Stimulated activated CD8-positive, alpha-beta memory T cell treated with anti-CD3 and anti-CD28 coated beads, Interleukin-4, amount 100 ng/mL, for 1 hour (primary cell): ENCODE measurements at places on chromosomes 2 and 18.
A peak's percentile ranks its signal among the peaks of the same experiment; 100 is the strongest.

- DNase-seq = no peak
Measured at GRCh38 chr2:27583390-27583915, 611 bp downstream of the ZNF512 start.

- DNase-seq = no peak
Measured at GRCh38 chr2:55140316-55141219, 90.3 kb upstream of the RTN4 start.

DNA sequence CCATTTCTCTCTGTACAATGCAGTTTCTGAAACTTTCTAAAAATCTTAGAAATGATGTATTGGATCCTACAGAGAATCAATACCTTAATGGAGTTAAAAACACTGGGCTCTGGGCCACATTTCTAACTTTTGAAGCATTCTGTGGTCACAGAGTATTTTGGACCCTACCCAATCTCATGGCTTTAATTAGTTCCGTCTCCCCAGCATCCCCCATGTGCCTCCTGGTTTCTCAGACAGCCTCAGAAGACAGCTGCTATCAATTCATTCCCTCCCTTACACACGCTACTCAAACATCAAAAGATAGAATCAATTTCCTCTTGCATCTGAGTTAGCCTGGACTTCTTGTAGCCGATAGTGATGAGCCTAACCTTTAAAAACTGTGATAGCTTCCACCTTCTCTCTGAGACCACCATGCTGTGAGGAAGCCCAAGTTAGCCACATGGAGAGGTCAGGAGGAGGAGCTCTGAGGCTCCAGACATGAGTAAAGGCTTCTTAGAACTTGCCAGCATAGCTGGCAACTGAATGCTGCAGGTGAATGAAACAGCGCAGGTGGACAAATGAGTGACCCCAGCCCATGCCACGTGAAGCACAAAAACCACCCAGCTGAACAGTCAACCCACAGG is 10.4 kb downstream of the ADCY3 start:
- no peak for DNase-seq

DNA sequence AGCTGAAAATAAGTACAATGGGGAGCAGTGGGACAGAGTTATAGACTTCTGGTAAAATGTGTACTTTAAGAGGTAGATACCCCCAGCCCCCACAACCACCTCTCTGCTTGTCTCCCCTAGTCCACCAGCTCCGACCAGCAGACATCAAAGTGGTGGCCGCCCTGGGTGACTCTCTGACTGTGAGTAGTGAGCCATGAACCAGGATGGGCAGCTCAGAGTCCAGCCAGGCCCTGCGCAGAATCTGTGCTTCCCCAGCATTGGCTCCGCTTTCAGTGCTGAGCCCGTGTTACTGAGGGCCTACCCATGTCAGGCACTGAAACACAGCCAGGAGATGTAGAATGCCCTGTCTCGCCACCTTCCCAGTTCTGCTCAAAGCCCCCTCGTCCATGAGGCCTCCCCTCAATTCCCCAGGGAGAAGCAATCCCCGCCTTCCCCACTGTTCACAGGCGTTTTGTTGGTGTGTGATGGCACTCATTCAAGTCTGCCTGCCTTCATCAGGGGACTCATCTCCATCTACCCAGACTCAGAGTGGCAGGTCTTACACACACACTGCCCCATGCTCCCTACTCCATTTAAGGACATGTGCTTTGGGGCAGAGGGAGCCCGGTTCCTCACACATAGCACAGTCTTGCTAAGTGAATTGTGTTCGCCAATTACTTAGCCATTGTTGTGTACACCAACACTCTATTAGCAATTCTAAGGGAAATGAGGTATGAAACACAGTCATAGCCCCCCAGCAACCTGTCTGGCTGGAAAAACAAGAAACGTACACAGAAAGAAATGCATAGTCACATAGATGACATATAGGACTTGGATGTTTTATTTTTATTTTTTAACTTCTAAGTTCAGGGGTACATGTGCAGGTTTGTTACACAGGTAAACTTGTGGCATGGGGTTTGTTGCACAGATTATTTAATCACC is 122.6 kb downstream of the PLB1 start:
- no peak for DNase-seq

DNA sequence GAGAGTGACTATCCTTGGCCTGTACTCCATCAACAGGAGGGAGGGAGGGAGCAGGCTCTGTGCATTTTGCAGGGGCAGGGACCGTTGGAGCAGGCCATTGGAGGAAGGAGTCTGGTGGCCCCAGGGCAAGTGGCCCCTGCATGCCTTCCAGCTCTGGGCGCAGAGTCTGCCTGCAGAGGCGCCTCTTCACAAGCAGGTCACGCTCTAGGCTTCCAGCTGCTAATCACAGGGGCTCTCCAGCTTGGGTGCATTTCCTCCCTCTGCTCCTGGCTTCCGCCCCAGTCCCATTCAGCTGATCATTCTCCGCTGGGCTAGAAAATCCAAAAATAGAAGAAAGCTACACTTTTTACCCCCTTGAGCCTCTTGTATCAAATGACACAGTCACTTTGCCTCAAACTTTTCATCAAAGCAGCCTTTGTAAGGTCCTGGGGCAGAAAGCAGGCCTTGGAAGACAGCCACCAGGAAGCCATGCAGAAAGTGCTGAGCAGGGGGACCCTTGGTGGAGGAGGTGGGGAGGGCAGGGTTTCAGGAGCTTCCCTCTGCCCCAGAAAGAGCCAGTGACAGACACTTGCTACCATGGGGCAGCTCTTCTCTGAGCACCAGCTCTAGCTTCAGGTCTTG is 11.3 kb downstream of the TMEM247 start:
- no peak for DNase-seq

GRCh38 chr2:239307221-239307569 is 93.6 kb downstream of the HDAC4 start:
- DNase-seq = no peak

DNA sequence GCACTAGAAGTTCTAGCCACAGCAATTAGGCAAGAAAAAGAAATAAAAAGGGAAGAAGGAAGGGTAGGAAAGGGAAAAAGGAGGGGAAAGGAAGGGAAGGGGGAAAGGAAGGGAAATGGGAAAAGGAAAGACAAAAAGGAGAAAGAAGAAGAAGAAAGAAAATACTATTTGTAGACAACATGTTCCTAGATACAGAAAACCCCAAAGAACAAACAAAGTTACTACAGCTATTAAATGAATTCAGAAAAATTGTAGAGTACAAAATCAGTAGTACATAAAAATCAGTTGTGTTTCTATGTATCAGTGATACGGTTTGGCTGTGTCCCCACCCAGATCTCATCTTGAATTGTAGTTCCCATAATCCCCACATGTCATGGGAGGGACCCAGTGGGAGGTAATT is 52.3 kb downstream of the RPE start:
- DNase-seq = no peak

- DNase-seq = no peak
Measured at GRCh38 chr2:71777946-71778345, 324.6 kb downstream of the DYSF start.

DNA sequence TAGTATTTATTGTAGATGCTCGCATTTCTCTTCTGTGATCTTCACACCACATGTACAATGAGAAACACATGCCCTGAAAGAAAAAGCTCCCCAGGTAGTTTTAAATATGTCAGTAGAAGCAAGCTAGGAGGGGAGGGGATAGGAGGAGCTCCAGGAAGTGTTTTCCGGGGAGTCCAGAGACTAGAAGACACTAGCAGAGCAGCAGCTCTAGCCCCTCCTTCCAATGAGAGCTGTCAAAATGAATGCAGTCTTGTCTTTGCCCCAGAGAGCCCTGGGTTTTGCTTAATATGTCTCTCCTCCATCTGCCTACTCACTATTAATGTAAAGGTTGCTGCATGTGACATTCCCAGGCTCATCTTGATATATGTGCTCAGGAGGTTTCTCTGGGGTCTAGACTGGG is 462.6 kb upstream of the SOX11 start:
- no peak for DNase-seq

GRCh38 chr2:180324182-180324581 is 317.1 kb upstream of the CWC22 start:
- no peak for DNase-seq

GRCh38 chr2:158993721-158994587 is 25.5 kb downstream of the TANC1 start:
- DNase-seq = no peak

DNA sequence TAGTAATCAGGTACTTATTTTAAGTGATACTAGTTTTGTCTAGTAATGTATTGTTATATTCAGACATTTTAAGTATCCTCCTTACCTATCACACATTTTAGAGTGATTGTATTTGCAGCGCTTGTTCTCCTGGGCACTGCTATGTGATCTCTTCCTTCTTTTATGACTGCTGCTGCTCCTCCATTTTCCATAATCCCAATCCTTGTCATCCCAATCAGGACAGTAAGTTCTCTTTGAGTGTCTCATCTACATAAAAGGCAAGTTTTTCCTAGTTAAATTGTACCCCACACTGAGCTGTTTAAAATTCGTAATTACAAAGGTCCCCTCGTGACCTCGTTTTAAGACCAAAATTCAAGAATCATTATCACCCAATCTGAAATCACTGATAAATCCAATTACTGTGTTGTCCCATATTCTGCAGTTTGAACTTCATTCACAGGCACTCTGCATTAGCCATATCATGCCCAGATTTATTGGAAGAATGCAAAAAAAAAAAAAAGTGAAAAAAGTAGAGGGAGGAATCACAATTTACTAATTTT is 2.8 kb downstream of the CLK1 start:
- no peak for DNase-seq

GRCh38 chr2:15975676-15976075 is 35.3 kb downstream of the MYCN start:
- no peak for DNase-seq

DNA sequence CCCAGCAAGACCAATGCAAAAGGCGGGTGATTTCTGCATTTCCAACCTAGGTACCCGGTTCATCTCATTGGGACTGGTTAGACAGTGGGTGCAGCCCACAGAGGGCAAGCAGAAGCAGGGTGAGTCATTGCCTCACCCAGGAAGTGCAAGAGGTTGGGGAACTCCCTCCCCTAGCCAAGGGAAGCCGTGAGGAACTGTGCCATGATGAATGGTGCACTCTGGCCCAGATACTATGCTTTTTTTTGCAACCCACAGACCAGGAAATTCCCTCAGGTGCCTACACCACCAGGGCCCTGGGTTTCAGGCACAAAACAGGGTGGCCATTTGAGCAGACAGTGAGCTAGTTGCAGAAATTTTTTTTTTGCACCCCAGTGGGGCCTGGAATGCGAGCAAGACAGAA is 662.6 kb upstream of the ACVR2A start:
- DNase-seq = peak; percentile 24

DNA sequence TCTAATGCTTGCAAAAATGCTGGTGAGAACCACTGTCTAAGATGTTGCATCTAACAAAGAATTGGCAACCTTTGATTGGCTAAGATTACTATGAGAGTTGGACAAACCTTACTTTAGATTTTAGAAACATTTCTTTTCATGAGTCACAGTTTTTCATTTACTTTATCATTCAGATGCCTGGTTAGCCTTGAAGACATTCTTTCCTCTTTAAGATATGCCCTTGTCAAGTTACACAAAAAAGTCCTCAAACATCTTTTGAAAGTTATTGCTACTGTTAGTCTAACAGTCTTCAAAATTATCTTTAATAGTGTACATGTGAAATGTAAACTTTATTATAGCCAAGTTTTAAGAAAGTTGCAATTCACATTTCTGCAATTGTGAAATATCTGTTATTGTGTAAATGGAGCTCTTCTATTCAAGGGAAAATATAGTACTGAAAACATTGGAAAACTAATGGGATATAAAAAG is 276.3 kb downstream of the RND3 start:
- DNase-seq = no peak

DNA sequence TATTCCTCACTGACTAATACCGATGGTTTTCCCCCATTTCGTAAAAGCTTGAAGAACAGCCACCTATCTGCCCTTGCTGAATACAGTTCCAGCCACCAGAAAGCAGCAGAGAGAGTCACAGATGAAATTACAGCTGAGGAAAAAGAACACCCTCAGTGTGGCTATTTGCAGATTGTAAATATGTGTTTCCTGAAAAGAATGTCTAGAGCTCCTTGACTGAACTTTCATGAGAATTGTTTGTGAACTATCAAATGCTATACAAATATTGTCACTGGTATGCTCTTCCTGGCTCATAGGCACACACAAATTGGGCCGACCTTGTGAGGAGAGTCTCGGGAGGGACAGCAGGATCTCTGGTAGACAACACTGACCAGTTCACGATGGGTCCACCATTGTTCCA is 58.1 kb upstream of the TTC39C start:
- no peak for DNase-seq

DNA sequence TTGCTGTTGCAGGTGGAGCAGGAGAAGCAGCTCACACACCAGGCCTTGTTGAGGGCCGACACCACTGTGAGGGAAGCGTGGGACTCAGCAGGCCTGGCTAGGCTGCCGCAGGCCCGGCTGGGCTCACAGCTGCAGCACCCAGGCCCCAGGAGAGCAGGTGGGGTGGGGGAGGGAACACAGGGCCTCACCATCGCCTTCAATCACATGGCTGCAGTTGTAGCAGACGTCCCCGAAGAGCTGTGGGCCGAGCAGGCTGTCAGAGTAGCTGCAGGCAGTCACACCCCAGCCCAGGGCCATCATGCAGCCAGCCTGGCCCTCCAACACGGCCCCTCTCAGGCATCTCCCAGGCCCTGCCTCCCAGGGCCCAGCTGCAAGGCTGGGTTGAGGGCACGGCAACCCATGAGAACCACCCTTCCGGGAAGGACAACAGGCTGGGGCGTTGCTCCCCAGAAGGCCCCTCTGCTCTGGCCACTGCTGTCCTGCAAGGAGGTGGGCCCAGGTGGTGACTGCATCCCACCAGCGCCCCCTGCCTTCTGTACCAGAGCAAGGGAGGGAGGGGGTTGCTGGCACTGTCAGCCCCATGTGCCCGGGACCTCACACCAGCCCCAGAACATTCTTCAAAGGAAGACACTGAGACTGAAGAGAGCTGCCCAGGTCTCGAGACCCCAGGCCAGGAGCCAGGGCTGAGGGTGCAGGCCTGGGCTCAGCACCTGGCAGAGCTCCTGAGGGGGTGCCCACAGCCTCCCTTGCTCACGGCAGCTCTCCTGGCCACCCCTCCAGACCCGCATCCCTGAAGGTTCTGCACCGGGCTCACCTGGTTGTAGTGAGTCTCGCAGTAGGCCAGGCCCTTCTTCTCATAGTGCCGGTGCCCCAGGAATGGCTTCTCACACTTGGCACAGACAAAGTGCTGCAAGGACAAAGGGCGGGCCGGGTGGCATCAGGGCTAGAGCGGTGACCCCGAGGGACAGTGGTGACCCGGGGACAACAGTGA is 5.6 kb upstream of the GPR17 start:
- no peak for DNase-seq

GRCh38 chr18:2331491-2331890 is 239.8 kb downstream of the METTL4 start:
- DNase-seq = no peak

DNA sequence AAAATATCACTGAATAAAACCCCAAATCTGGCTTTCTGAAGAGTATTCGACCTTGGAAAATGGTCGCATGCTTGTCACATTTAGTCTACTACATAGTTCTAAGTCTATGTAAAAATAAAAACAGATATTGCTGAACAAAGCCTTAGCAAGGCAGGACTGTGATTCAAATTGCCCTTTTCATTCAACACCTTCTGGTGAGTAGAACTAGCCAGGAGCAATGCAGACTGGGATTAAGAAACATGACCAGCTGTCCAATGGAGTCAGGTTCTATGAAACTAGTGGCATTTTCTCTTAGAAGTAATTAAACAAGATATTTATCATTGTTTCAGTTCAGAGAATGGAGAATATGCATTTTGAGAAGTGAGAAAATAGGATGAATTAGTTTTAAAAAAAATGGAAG is 1260.5 kb upstream of the ACVR2A start:
- DNase-seq = no peak
